ENCODE measurements at places on chromosomes 16 and 17.

DNA sequence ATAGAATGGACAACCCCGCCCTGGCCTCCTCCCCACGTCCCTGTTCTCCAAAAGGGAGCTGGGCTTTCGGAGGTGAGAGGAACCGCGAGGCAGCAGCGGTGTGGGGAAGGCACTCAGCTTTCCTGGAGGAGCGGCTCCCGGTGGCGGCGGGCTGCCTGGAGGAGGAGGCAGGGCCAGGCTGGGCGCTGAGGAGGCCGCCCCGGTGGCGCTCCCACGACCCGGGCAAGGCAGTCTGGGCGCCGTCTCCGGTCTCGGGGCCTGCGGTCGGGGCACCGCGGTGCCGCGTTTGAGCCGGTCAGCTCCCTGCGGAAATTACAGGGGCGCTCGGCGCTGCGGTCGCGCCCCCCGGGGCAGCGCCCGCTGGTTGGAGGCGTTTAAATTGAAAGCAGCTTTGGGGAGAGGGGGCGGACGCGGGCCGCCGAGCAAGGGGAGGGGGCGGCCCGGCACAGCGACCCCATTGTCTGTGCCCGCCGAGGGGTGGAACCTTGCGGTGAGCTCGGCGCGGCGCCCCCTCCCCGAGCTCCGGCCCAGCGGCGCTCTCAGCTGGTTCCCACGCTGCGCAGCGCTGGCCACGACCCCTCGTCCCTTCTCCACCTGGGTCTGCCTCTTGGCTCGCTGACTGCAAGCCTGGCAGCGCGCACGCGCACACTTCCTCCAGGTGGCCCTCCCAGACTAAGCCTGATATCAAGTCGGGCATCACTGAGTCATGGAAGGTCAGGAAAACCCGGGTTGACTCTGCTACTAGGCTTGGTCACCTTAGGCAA, 58.7 kb upstream of the DLX4 start:
- peak; percentile 91 for DNase-seq

- DNase-seq = no peak
Observed at GRCh38 chr16:1432388-1433262, 1.7 kb downstream of the PERCC1 start.

DNA sequence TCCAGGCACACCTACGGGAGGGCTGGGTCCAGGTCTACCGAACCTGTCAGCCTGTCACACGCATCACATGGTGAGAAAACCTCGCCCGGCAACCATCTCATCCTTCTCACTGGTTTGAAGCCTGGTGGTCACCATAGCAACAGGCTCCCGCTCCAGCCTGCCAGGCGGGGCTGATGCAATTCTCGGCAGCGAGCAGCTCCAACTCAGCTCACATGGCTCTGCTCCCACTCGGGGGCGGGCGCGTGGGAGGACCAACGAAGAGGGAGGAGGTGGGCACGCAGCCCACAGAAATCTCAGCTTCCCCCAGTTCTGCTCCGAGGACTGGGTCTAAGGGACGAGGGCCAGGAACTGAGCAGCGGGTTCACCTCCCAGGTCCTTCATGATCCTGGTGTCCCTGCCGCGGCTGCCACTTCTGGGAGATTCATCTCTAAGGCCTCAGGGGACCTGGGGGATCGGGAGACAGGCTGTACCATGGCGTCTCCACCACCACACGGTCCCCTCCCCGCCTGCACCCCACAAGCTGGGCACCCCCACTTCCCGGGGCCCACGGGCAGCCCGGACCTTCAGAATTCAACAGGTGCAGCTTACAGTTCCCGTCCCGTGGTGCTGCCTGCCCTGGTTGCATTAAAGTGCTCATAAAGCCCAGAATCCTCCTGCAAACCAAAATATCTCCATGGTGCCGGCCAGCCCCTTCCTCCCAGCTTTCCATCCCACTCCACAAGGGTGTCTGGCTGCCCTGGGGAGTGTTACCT, 25.8 kb downstream of the ABR start:
- DNase-seq = peak; percentile 40

DNA sequence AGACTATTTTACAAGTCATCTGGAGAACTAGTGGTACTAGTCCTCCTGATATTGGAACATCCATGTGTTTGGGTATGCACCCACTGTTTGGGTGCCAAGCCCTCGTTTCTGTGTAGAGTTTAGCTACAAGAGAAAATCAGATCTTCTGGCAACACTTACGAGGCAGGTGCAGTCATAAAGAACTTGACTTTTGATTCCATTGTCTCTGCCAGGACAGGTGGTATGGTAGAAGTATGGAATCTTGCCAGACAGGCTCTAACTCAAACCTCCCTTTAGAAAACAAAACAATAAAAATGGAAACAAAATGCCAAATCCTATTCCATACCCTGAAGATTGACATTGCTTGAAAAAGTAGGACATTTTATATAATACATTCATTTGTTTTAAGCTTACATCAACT, 16.0 kb downstream of the RNF43 start:
- DNase-seq = no peak

GRCh38 chr16:11238272-11239202, 17.5 kb downstream of the SOCS1 start:
- no peak for DNase-seq
